ENCODE measurements at places on chromosomes 5 and 9.

DNA sequence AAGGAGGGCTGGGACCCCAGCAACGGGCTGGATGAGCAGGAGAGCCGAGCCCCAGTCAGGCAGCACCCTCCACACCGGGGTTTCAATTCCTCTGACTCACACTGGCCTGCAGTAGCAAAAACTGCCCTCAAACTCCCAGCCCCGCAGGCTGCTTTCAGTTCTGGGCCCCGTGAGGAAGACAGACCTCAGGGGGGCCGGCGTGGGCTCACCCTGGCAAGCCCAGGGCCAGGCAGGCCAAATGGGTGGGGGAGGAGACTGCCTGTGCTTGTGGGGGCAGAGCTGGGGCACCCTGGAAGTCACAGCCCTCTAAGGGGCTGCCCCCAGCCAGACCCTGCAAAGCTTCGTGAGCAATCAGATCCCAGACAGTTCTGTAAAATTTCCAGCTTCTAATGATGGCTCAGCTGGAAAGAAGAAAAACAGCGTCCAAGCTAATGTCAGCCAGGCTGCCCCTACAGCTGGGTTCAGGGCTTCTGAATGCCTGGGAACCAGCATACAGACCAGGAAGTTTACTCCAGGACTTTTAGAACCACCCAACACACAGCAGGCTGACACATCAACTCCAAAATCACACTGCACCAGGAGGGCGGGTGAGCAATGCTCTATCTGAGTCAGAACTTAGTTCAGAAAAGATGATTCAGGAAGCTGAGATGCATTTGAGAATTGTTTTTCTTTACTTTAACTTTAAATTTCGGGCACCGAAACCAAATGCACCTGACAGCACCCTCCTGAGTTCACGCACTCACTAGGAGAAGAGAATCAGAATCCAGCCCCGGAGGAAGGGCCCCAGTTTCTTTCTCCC is 34.7 kb downstream of the LPCAT1 start:
- peak; percentile 32 for DNase-seq

- DNase-seq: no peak
These were observed 94.8 kb downstream of the PPIC start for GRCh38 chr5:122941737-122942136.

DNA sequence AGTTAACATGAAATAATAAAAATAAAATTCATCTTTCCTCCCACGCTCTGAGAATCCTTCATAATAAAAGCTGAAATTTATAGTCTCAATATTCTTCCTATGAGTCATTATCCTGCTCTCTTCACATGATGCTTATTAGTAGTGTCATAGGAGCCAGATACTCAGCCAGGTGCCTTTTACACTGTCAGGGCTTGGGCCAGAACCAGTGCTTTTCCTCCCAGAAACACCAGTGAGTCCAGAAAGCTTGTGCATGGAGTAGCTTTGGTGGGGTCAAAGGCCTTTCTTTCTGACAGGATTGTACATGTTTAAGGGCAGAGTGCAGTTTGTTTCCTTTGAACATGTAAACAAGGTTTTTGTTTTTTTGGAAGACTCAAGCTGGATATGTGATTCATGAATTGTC is 6.8 kb downstream of the LSM11 start:
- no peak for DNase-seq

GRCh38 chr9:12441506-12441905 is 251.7 kb upstream of the TYRP1 start:
- DNase-seq: no peak

DNA sequence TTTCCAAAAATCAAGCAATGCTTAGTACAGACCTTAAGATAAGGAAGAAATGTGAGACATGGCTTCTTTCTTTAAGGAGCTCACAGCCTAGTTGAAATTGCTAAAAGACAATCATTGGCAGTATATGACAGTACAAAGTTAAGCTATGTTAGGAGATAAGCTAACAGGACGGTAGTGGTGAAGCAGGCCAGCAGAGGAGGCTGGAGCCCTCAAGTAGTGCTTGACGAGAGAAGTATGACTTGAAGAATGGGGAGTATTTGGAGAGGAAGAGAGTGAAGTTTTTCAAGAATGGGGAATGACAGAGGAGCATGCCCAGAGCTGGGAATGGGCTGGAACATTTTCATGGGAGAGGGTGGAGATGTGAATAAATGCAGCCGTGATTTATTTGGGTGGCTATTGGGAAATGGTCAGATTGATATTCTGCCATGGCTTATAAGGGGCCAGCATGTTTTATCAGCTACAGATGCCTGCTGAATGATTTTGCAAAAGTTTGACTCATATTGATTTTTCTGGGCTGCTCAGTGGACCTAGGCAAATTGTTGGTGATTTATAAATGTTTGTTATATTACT is 43.7 kb downstream of the LURAP1L start:
- peak; percentile 73 for DNase-seq

- DNase-seq: no peak
These were observed 2.1 kb upstream of the DMRT3 start for GRCh38 chr9:974031-974995.

DNA sequence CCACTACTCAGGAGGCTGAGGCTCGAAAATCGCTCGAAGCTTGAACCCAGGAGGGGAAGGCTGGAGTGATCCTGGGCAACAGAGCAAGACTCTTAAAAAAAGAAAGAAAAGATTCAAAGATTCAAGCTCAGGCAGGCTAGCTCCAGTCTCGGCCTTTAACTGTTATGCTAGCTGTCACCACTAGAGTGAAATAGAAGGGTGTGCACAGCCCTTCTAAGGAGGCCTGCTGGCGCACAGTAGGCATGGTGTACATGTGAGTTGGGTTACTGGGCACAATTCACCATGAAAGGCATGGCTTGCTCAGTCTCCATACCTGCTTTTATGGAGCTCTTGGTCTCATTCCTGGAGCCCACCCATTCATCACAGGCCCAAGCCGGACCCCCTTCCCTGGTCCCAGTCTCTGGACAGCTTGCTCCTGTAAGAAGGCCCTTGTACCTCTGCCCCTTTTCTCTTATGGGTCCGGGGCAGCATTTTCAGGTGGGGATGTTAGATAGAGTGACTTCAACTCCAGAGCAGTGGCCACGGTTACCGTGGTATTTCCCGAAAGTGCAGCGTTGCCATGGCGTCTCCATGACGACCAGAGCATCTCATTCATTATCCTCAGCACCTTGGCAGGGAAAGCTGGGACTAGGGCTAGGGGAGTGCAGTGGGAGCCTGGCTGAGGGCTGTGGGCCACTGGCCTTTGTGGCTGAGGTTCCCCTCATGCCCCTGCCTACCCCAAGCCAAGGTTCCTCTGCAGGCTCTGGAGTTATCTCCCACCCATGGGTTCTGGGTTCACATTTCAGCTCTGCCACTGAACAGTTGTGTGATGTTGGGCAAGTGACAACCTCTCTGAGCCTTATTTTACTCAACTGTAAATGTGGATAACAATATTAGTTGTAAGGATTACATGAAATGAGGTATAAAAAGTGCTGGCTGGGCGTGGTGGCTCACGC is 5.7 kb downstream of the NDST1 start:
- DNase-seq: no peak

- DNase-seq: peak; percentile 35
These were observed 219.2 kb downstream of the AGTPBP1 start for GRCh38 chr9:85522459-85523092.

DNA sequence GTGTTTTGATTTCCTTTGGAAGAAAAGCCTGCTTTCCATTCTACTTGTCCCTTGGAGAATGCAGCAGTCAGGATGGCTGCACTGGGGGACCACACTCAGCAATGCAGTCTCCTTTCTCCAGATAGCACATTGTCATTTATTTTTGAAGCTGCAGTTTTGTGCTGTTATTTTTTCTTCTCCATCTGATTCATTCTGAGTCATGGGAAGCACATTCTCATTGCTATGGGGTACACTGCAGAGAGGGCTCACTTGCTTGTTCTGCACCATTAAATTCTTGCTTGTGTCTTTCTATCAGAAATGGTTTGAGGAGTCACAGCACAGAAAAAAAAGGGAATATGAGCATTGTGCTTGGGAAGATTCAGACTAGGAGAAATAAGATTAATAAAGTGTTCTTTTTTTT is 39.7 kb upstream of the POC5 start:
- DNase-seq: no peak
